NCI-H2029 (cell line): ENCODE measurements at places on chromosomes 3 and 15.

DNA sequence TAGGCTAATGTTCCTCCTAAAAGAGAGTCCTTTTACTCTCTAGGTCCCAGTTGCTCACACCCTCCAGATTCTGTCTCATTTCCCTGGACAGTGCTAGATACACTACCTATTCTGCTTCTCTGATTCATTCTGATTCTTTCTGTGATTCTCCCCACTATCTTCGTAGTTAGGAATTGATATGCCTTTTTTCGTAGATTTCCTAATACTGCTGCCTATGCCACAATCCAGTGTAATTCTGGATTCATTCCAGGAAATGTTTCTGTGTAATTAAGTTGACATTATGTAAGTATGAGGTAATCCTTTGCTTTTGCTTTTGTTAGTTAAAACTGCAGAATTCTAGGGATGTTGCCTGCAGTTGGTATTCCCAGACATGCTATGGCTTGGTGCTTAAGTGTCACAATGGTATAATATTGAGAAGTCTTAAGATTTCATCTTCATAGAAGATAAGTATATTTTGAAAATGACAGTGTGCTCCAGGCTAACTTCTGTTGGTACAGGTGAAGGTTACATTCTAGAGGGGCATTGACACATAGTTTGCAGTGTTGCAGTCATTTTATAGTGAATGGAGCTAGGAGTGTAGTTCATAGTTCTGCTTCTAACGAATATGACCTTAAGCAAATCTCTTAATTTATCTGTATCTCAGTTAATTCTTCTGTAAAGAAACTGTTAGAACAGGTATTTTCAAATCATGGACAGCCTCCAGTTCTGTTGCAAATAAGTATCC lies 54.3 kb downstream of the RIOX2 start:
- no peak for DNase-seq

DNA sequence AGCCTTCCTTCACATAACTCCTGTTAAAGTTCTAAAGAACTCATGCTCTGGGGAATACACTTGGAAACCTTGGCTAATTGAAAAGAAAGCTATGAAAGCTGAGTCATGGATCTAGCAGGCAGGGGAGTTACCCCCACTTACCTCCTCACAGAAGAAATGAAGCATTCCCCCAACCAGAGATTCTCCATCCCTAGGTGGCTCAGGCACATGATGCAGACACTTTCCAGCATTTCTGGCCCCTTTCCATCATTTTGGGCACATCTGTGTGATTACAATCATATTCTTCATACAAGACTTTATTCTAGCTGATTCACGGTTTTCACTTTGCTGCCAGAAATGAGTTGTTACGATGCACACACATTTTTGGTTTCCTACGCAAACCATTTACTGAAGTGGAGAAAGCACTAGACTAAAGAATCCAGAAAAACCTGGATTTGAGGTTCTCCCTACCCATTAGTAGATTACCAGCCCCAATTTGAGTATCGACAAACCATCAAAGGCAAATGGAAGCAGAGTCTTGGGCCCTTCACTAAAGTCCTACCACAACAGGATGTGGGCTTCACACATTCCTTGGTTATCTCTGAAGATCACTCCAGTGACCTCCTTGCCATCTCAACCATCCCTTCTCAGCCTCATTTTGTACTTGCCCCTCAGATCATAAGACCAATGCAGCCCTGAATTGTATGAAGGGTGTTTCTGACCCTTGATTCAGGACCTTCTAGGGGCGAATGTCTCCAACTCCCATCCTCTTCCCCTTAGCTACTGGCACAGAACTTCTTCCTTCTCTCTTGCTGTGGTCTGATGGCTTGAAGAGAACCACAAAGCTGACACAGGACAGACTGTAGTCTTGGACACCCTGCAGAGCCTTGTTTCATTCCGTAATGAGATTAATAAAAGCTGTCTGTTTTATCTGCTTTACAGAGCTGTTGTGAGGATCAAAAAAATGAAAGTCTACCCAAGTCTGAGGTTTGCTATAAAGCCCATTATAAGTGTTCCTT lies 42.5 kb upstream of the SNRK start:
- no peak for DNase-seq

GRCh38 chr3:41880387-41880786 lies 81.5 kb downstream of the ULK4 start:
- DNase-seq = no peak

DNA sequence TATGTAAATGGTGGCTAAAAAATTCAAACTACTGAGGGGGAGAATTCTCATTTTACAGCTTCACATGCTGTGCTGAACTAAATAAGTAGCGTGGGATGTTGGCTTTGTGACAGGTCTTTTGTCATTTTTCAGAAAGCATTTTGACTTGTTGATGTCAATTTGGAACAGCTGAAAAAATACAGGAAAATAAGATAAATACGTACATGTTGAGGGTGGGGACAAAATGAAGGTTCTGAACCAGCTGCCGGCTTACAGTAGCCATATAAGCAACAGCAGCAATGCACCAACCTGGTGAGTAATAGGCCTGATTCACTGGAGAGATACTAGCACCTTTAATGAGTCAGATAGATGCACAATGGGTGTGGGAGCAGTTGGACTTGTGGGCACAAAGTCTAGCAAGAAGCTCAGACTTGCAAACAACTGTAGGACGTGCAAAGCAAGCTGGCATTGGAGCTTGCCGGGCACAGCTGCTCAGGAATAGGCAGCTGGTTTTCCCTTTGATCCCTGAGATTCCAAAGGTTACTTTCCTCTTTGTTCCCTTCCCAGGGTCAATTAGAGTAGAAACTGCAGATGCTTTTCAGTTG lies 12.9 kb downstream of the B3GNT5 start:
- DNase-seq = no peak

- no peak for DNase-seq
Observed at GRCh38 chr15:63892794-63893441, 59.2 kb upstream of the HERC1 start.

- no peak for DNase-seq
Observed at GRCh38 chr15:92870010-92870591, 30.0 kb upstream of the CHD2 start.

GRCh38 chr3:98630416-98630815 lies 37.0 kb upstream of the CPOX start:
- DNase-seq = no peak

GRCh38 chr15:32986147-32986546 lies 208.4 kb downstream of the FMN1 start:
- DNase-seq = no peak

GRCh38 chr3:137300703-137301102 lies 342.9 kb downstream of the IL20RB start:
- DNase-seq = no peak

- no peak for DNase-seq
Observed at GRCh38 chr15:74642734-74643664, 27.4 kb downstream of the CLK3 start.

DNA sequence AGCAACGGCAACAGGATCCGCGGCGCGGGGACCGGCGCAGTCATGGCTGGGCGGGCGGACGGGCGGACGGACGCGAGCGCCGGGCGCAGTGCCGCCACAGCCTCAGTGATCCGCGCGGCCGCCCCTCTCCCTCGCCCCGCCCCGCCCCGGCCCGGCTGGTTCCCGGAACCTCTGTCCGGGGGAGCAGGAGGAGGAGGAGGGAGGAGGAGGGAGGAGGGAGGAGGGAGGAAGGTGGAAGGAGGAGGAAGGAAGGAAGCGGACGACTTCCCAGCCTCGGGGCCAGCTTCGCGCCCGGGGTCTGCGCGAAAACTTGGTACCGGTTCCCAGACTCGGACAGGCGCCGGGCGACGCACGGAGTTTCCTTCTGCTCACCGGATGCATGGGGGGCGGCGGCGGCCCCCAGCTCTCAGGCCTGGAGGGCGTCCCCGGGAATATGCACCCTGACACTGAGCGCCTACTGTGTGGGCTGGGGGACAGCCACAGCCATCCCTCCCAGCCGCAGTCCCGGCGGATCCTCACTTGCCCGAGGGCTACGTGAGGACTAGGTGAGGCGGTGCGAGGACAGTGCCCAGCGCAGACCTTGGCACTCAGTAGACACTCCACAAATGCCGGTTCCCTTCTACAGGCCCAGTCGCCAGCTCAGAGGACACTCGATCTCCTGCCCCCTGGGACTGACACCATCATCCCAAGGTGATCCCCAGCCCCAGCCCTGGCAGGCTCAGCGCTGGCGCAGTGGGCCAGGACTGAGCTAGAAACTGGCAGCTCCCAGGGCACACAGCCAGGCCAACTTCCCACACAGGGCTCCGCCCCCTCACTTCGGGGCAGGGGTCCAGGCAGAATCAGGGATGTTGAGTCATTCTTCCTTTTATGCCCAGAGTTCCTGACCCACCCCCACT lies at the start of gene SHISA5:
SHISA5 (minus strand) TSS at position 124 of the 896 bp plus-strand sequence; CDS start at position 44, 80 bp downstream.
- no peak for DNase-seq

- no peak for DNase-seq
Observed at GRCh38 chr3:73548436-73548835, 76.3 kb downstream of the PDZRN3 start.

DNA sequence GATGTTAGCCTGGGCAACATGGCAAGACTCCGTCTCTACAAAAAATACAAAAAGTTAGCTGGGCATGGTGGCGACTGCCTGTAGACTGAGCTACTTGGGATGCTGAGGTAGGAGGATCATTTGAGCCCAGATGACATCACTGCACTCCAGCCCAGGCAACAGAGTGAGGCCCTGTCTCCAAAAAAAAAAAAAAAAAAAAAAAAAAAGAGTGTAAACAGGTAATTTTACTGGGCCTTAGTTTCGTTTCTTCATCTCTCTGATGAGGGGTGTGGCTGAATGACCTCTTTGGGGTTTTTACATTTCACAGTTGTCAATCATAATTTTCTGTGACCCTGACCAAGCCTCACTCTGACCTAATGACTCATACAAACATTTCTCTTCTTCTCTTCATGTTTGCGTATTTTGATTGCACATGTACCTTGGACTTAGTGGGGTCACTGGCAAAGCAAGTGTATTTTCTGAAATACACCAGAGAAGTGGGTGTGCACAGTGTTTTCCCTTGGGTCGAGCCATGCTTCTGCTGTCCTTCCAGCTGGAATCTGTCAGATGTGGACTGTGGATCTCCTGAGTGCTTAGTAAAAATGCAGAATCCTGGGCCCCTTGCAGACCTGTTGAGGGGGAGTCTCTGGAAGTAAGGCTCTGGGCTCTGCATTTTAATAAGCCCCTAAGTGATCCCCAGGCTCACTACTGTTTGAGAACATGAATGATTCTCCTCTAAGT lies 140.5 kb downstream of the FNDC3B start:
- no peak for DNase-seq

- peak; percentile 79 for DNase-seq
Observed at GRCh38 chr3:49856181-49857005, at the start of gene TRAIP. TRAIP (minus strand) TSS chr3:49856564; CDS start chr3:49856453, 111 bp downstream.

GRCh38 chr3:62926494-62926893 lies 51.3 kb upstream of the CADPS start:
- DNase-seq = no peak

GRCh38 chr15:94445566-94446160 lies 214.3 kb downstream of the MCTP2 start:
- no peak for DNase-seq

- no peak for DNase-seq
Observed at GRCh38 chr3:115848641-115849040, 225.3 kb downstream of the GAP43 start.

GRCh38 chr3:140273542-140274195 lies 338.7 kb downstream of the CLSTN2 start:
- no peak for DNase-seq

GRCh38 chr3:23238578-23238977 lies 35.5 kb downstream of the UBE2E2 start:
- no peak for DNase-seq

- DNase-seq = no peak
Observed at GRCh38 chr3:85627932-85628331, 669.1 kb downstream of the CADM2 start.

- no peak for DNase-seq
Observed at GRCh38 chr3:66236281-66236680, 15.5 kb downstream of the SLC25A26 start.

GRCh38 chr15:62105266-62105665 lies 38.5 kb downstream of the C2CD4A start:
- DNase-seq = no peak

DNA sequence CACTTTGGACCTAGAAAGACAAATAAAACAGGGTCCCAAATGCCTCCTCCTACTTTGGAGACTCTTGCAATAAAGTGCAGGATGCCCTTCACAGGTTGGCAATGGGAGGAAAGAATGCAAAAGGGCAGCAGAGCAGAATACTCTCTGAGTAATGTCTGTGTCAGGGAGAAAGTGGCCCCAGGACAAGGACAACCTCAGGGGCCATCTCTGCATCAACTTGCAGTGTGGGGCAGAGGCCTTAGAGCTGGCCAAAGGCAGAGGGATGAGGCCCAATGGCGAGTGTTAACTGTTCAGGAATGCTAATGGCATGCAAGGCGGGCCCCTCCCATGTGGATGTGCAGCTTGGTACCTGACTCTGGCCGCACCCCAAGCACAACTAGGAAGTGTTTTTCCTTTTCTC lies 8.4 kb downstream of the UPK1B start:
- no peak for DNase-seq

GRCh38 chr3:112755845-112756613 lies 90.6 kb downstream of the CD200R1L start:
- DNase-seq = no peak

- no peak for DNase-seq
Observed at GRCh38 chr15:84621358-84621979, 20.7 kb downstream of the ZSCAN2 start.

DNA sequence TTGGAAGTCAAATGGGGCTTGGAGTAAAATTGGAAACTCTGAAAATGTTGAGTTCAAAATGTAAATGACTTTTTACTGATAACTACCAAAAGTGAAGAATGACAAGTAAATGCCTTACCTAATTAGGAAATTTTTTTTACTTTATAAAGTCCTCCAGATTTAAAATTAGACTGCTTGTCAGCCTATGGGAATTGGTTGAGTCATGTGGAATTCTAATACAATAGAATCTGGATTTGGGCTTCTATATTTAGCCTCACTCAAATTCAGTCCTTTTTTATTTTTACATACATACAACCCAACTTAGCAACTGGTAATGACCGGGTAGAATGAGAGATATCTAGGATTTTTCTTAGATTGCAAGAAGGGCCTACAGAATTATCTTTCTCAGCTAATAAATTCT lies 158.9 kb upstream of the CADPS start:
- no peak for DNase-seq
